NCI-H1930 (cell line): ENCODE measurements at places on chromosomes 7 and 10.
A peak's percentile ranks its signal among the peaks of the same experiment; 100 is the strongest.

DNA sequence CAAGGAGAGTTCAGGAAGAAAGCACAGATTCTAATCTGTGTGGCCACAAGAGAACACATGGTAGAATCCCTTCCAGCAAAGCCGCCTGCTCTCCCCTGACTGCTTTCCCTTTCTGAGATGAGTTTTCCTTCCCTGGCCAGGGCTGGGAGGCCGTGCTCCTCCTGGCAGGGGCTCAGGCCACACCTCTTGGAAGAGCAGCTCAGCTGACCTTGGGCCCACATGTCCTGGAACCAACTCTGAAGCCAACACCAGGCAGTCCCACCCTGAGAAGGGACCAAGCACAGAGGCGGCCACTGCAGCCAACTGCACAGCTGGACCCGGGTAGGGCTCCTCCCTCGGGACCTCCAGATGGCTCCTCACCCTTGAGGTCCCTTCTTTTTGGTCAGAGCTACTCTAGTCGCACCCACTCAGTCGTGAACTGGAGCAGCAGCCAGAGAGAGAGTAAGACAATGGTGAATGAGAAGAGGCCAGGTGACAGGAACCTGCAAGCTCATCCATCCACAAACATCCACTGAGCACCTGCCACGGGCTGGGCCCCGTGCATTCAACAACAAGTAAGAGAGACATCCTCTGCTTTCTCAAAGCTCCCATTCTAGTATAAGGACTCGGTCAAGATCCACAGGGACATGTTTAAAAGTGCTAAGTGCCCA lies 40.3 kb downstream of the FAM53B start:
- no peak for DNase-seq

GRCh38 chr7:129144095-129144833 lies at the start of gene TSPAN33:
Gene TSPAN33, plus strand, starts transcription at chr7:129144707. Its CDS starts 274 bp downstream, at chr7:129144981.
- peak; percentile 80 for DNase-seq

DNA sequence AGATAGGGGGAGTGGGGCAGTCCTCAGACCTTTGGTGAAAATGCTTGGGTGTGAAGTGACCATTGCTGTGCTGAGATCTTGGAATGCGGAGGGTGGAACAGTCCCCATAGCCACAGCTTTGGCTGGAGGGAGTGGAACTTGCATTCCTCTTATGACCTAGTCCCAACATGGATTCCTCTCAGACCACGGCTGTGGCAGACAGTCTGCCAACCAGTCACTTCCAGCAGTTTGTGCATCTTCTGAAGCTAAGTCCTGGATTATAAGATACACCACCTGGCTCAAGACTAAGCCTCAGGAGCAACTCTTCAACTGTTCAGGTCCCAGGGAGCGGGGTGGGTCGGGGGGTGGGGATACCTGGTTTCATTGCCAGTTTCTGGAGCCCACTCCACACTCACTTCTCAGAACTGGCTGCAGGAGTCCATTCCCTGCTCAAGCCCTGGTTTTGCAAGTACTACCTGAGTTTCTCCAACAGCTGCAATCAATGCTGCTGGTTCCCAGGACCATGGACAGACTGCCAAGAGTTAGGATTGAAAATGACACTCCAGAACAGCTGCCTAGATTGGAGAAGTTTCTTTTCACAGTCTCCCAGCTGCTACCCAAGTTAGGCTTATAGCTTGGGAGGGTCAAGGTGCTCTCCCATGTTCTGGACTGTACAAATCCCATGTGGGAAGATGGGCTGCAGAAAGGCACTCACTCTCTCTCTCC lies 29.1 kb upstream of the DGKB start:
- DNase-seq: no peak

GRCh38 chr10:21807180-21807579 lies 196.3 kb downstream of the DNAJC1 start:
- DNase-seq: no peak

DNA sequence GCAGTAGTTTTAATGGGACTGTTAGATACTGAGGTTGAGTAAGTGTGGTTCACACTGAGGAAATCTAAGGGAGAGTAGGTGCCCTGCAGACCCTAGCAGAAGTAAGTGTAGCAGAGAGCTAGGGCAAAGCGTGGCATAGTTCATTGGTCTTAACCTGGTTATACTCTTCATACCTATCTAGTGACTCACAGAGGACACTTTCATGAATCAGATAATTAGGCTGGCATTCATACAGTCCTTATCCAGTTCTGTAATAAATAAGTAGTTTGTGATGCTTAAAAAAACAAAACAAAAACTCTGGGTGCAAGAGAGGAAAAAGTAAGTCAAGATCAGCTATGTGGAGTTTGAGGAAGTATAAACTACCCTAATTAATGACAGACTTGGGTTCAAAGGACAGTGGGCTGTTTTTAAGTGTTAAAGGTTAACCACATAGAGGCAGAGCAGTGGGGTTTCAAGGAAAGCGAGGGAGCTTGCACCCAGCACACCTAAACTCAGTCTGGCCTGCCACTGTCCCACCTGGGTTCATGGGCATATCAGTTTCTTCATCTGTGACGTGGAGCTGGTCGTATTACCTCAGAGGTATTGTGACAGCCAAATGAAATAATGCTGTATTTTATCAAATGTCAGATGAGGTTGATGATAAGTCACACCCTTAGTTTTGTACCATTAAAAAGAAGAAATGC lies 27.1 kb downstream of the LMTK2 start:
- DNase-seq: no peak

DNA sequence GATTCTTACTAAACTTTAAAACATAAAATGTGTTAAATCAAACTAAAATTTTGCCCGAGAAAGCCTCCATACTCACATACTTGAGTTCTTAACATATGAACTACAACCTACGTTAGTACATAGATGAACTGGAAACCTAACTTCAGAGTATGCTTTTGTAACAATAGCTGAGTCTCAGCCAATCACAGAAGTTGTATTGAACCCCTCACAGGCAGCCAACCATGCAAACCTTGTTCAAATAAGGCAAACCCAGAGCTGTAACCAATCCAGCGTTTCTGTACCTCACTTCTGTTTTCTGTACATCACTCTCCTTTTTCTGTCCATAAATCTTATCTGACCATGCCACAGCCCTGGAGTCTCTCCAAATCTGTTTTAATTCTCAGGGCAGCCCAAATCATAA lies 157.3 kb upstream of the COL1A2 start:
- DNase-seq: no peak

DNA sequence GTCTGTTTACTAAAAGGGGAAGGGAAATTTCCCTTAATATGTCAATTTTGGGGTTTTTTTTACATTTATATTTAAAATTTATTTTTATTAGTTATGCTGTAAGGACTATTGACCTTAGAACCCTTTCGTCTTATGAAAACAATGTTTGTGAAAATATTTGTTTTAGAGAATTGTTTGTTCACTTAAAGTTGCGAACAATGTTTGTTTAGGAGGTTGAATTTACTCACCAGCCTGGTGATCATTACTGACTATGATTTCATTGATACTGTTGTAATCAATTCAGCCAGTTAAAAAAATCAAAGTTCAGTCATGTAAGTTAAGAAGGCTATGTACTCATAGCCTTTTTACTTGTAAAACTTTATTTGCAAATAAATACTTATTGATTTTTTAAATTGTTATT lies 27.4 kb upstream of the TSPAN13 start:
- DNase-seq: no peak

DNA sequence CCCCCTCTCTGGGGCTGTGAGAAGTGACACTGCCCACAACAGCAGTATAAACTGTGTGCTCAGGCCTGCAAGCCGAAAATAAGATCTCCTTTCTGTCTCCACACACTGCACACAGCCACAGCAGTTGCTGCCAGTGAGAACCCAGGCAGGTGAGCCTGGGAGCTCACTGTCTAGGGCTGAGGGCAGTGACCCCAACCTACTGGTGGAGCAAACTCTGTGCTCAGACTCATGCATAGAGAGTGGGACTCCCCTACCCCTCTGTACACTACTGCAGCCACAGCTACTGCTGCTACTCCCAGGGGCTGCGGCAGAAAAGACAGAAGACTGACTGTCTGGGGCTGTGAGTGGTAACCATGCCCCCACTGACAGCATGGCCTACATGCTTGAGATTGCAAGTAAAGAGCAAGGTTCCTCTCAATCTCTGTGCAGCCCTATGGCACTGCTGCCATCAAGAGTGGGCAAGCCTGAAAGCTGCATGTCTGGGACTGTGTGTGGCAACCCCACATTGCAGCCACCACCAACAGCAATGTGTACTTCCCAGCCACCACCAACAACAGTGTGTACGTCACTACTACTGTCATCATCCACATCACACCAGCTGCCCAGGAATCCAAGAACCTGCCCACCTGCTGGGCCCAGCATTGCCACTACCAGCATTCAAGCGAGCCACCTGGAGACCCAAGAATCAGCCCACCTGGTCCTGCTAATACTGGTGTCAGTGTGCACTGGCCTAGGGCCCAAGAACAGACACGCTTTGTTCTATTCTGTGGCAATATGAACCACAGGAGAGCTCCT lies 226.1 kb downstream of the XPNPEP1 start:
- DNase-seq: no peak

GRCh38 chr7:106721816-106722785 lies 61.1 kb upstream of the CCDC71L start:
- no peak for DNase-seq

DNA sequence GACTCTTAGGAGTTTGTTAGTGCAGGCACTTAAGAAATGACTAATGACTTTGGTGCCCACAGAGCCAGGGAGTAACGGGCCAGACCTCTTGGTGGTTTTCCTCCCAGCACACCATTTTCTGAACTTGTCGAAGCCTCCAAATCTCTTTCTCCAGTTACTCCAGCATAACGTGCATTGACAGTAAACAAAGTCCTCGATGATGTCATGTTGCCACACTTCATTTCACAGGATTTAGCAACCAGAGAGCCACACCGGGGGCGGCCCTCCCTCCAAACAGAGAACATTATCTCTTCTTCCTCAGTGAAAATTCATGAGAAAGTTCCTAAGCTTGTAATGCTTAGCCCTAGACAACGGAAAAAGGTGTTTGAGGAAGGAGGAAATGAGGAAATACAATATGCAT lies 4.0 kb upstream of the SVOPL start:
- no peak for DNase-seq

DNA sequence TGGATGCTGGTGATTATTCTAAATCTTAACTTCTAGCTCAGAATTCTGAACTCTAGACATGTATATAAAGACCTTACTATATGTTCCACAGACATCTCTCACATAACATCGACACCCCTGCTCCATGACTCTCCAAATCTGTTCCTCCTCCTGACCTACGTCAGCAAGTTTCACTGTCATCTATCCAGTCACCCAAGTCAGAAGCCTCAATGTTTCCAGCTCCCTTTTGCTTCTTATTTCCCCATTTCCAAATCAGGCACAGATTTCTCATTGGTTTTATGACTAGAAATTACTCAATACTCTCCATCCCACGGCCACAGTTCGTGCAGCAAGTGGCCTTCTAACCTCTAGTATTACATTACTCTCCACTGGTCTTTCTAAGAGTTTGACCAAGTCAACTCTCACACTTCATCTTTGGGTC lies 28.5 kb downstream of the EPC1 start:
- DNase-seq: no peak

GRCh38 chr10:35214607-35215020 lies 88.0 kb downstream of the CREM start:
- DNase-seq: no peak

DNA sequence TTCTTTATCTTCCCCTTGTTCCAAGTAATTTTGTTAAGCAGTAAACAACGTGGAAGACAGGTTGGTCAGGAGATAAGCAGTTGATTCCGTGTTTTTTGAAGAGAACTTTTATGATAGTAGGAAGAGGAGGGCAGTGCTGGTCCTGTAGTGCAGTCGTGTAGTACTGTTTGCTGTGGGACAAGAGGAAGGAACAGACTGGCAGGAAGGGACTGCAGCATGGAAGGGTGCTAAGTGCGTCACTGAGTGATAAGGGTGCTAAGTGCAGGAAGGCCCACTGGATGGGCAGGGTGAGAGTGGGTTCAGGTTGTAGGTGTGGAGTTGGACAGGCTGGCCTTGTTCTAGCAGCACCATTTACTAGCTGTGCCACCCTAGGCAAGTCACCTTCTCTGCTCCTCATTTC lies 125.0 kb downstream of the SDK1 start:
- no peak for DNase-seq

DNA sequence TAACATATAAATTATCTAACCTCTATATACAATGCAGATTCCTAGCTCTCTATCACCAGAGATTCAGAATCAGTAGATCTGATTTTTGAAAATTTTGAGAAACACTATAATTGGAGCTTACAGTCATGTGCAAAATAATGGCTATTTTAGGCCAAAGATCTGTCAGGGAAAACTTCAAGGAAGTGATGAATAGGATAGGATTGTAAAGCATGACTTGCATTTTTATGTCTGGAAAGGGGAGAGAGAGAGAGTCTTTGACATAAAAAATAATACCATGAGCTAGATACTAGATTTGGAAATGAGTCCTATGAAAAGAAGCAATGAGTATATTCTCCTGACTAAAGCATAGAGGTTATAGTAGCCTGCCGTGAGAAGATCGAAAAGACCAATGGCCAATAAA lies 181.1 kb downstream of the SDHAF3 start:
- no peak for DNase-seq

DNA sequence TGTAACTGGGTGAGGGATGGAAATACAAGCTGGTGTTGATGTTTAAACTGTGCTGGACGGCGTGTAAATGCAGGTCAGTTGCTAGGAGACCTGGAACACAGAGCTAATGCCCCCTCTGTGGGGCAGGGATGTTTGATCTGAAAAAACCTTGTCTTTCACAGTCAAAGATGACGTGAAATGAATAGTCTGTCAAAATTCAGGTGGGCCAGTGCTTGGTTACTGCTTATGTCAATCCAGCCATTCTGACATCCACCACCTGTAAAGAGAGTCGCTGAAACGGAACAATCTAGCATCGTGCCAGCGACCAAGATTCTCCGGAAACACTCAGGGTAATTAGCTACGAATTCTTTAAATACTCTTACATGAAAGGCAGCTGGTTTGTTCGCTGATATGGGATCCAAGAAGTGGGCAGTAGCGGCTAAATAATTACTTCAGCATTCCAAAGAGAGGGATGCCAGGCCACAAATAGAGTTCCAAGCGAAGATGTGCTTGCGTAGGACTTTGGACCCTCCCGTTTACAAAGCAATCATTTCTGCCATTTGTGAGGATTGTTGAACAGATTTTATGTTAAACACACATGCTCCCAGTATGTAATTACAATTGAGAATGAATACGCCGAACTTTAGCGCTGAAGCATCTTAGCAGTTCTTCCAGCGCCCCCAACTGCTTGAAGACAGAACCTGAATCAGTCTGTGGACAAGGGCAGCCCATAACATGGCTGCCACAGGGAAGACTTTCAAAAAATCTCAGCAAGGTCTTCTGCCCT lies 7.3 kb upstream of the ASB4 start:
- DNase-seq: peak; percentile 78

DNA sequence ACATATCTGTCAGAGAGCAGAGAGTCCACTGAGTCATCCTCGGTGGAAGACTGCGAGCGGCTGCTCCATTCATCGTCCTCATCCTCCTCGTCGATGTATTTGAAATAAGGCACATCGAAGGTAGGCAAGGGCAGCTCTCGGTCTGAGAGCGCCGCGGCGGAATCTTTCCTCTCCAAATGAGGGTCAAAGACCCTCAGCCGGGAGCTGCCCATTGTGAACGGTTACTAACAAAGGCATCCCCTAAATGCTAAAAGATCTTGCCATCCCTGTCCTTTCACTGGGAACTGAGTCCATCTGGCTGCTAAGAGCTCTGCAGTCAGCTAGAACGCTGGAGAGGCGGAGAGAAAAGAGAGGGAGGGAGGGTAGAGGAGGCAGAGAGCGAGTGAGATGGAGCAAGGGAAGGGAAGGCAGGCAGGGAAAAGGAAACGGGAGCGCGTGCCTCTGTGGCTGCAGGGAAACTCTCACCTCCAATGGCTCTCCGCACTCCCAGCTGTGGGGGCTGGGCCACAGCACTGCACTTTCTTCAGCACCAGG lies 163.4 kb downstream of the RAPGEF5 start:
- DNase-seq: no peak

- no peak for DNase-seq
Measured at GRCh38 chr10:8037941-8038894, 16.3 kb upstream of the GATA3 start.

GRCh38 chr7:129746857-129747529 lies 135.5 kb downstream of the NRF1 start:
- no peak for DNase-seq
